GM12864 (cell line): ENCODE measurements at places on chromosomes 1 and 21.

DNA sequence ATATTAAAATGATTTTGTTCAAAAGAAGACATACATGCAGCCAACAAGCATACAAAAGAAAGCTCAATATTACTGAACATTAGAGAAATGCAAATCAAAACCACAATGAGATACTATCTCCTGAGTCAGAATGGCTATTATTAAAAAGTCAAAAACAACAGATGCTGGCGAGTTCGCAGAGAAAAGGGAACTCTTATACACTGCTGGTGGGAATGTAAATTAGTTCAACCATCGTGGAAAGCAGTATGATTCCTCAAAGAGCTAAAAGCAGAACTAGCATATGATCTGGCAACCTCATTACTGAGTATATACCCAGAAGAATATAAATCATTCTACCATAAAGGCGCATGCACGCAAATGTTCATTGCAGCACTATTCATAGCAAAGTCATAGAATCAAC lies 126.0 kb upstream of the HMCN1 start:
- DNase-seq = no peak

DNA sequence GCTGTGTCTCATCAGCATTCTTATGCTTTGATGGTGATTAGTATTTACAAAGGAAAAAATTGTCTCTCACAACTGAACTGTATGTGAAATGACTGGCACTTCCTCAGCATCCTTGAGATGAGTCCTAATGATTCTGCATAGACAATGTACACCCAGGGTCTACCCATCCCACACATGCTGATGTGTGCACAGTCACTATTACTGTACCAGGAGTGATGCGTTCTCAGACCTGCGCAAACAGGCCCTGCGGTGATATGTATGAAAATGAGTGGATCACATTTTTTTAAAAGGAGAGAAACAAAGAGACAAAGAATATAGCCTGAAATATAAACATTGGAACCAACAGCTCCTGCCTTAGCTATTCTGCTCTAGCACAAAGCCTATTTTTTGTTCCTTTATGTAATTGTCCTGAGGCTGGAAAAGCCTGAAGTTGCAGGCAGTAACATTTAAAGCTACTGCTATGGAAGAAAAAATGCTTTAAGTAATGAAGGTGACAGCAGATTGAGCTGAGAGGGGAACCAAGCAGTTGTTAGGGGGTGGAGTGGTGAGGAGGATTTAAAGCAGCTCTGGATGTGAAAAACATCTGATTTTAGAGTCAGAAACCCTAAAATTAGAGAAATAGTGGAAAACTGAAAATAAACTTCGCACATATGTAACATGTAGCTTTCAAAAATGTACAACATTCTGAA lies 5.5 kb downstream of the RCAN1 start:
- DNase-seq = no peak

GRCh38 chr1:64474665-64475439 lies 4.9 kb downstream of the CACHD1 start:
- DNase-seq = no peak

DNA sequence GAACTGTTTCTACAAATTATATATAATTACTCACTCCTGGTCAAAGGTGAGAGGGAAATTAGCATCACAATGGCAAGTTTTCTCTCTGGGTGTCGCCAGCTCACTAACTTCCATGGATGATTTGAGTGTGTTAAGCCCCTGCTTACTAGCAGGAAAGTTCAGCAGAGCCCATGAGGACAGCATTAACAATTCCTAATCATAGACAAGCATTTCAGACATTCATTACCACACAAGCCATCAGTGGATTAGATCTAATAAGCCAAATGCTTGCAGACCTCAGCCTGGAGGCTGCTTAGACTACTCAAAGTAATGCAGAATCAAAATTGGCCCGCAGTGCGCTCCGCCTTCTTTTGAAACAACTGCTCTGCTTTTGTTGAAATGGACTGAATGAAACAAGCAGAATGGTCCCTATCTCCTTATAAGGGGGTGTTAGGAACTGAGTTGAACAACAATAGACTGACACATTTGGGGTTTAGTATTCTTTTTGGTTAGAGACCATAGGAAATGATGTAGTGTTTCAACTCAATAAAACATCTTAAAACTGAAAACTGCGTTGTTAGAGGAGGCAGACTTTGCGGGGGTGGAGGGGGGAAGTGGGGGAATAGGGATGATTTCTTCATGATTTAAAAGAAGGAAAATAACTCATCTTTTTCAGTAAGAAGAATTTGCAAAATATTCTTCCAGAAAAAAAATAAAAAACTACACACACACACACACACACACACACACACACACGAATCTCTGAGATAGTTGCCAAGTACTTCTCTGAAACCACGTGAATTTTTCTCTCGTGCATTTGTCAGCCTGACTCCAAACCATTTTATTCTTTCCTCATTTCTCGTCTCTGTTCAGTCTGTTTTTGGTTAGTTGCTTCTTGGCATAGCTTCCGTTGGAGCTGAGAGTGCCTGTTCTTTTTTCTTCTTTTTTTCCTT lies 54.6 kb downstream of the GORAB start:
- DNase-seq = no peak
